ENCODE measurements at places on chromosomes 5 and 9.

- DNase-seq: no peak
Observed at GRCh38 chr9:93226819-93227218, 42.9 kb downstream of the WNK2 start.

DNA sequence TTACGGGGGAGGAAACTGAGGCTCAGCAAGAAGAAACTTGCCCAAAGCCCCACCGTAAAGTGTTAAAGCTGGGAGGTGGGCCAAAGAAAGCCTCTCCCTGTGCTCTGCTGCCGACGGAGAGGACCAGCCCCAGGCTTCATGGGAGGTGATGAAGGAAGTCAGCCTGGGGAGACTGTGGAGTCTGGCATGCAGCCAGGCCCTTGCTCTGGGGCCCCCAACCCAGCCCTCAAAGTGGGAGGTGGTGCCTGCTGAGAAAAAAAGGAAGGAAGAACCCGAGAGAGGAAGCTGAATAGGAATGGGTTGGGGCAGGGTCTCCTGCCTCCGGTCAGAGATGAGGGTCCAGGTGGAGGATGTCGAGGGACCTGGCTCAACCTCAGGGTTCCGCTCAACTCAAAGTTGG, 3.8 kb downstream of the RNF44 start:
- no peak for DNase-seq

- DNase-seq: no peak
Observed at GRCh38 chr5:173950829-173951228, 38.1 kb upstream of the C5orf47 start.

- DNase-seq: no peak
Observed at GRCh38 chr9:135002336-135002735, 84.6 kb upstream of the FCN1 start.

GRCh38 chr9:16871336-16872151, 1.1 kb upstream of the BNC2 start:
- peak; percentile 58 for DNase-seq

DNA sequence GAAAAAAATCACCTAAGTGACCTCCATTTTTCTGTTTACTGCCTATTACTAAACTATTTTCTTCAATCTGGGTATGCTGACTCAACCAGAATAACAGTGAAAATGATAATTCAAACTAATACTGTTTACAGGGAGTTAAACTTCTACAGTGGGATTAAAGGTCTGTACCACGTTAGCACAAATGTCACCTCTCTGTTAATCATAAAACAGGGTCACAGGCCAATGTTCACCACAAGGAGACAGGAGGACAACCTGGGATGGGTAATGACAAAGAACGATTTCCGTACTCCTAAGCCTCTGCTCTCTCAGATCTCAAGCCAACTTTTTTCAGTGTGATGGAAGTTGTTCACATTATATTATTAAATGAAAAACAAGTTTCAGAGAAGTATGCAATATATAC, 2.3 kb downstream of the ALDOB start:
- DNase-seq: no peak

- no peak for DNase-seq
Observed at GRCh38 chr5:128857076-128857677, 108.1 kb upstream of the SLC27A6 start.

GRCh38 chr5:95738072-95738471, 6.9 kb downstream of the RHOBTB3 start:
- no peak for DNase-seq

DNA sequence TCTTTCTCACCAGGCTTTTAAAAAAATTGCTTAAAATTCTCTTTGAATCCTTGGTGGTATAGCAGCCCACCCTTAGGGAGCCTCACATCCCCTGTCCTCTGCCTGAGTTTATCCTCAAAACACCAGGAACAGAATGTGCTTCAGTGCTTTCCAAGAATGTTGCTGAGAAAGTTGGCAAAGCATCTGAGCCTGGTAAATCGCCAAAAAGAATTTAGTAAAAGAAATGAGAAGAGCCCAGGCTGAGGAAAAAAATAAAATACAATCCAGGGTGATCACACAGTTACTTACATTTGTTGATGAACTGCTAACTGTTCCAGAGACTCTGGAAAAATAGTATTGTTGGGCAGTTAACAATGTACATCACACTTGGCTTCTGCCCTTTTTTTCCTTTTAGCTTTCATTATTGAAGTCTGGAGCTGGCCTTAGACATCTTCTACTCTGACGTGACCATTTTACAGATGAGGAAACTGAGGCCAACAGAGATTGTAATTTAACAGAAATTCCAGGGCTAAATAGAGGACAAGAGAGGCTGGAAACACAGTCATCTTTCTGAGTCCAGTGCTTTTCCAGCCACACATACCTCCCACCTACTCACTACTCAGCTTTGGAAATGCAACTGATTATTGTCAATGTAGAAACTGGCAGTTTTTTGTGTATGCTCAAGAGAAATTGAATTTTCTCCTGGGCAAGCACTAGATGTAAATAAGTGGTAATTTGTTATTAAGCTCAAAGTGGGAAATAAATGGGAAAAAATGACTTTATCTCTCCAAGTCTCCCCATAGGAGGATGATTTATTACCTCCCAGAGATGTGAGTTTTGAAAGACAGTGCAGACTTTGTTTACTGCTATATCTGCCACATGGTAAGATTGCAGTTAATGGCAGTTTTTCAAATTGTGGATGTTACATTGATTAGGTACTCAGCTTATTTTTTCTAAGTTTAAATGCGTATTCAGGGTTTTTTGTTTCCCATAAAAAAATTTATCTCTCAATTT, 86.7 kb upstream of the ALDH1A1 start:
- DNase-seq: no peak

- no peak for DNase-seq
Observed at GRCh38 chr5:122097391-122097790, 19.3 kb upstream of the LOX start.

DNA sequence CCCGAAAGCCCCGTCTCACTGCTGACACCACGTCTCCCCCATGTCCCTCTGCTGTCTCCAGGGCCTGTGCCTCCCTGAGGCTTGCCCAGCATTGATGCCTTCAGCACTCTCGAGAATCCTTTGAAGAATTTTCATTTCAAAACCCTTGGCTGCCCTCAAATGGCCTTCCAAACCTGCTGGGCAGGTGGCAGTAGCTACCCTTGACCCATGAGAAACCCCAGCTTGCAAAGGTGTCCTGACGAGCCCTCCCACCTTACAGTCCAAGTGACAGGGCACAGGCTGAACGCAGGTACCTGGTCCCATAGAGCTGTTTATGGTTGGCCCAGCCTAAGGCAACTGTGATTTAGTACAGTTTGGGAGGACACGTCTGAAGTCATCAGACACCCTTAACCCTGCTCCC, 97.2 kb upstream of the SPIN1 start:
- DNase-seq: no peak

- no peak for DNase-seq
Observed at GRCh38 chr5:179231309-179231708, 114.0 kb downstream of the ADAMTS2 start.

GRCh38 chr9:37639841-37640240, 10.9 kb upstream of the FRMPD1 start:
- DNase-seq: no peak

DNA sequence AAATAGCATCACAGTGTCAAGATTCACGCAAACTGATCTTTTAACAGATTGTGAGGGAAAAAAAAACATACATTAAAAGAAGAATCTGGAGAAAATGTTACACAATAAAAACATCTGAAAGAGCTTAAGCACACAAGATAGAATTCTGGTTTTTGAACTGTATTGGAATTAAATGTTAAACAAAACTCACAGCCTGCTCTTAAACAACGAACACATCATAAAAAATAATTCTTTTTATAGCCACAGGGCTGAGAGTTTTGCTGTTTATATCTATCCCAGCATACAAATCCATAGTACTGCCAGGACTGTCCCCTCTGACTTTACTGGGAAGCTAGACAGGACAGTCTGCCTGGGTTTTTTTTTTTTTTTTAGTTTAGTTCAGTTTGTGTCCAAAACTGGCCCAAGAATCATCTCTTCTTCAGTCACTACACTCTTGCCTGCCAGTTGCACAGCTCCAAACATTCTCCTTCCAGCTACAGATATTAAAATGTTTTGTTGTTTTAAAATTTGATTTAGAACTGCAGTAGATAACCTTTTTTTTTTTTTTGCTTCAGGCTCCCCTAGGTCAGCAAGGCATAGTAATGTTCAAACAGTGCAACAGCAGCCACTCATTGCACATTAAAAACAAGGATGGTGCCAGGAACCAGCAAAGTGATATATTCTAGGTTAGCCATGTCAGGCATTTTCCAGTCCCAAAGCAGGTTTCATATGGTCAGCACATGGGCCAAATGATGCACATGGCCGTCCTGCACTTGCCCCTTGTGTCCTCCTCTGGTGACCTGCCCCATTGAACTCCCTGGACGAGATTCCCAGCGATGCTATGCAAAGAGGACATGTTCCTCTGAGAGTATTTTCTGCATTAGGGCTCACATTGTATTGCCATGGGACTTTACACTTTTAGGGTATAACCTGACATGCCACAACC, 173.6 kb downstream of the ARL15 start:
- no peak for DNase-seq

DNA sequence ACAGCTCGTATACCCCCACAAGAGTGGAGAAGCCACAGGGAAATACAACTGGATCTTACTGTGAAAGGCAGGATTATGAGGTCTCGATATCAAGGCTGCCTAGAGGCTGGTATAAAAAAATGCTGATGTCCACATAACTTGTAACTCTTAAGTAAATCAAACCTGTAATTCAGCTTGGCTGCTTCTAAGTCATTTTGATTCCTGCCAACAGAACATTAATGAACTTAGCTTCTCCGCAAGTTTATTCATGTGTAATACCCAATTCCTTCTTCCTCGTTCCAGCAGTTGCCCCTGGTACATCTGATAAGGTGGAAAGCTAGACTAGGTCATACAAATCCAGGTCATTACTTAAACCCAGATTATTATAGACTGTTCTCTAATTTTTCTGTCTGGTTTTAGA, 16.4 kb upstream of the SMIM15 start:
- no peak for DNase-seq

GRCh38 chr5:113450462-113450861, 15.7 kb upstream of the TSSK1B start:
- no peak for DNase-seq

DNA sequence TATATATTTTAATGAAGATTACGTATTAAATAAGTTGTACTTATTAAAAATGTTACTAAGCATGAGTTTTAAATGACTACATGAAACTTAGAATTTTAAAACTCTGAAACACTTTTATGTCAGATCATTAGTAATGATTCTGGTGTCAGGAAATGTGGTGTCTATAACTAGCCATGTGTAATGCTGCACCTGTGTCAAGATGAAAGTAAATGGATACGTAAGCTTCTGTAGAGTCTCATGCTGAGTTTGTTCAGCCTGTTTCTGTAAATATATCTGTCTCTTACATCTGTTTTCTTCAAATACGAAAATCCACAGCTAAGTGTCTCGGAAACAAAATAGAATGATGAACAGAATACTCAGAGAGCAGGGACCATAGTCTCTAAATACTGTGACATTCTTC, 278.0 kb upstream of the SMC2 start:
- DNase-seq: no peak

GRCh38 chr5:128216285-128216684, 132.7 kb downstream of the SLC12A2 start:
- DNase-seq: no peak

GRCh38 chr5:58048954-58049353, 410.9 kb downstream of the PLK2 start:
- no peak for DNase-seq

- DNase-seq: no peak
Observed at GRCh38 chr9:126857261-126857960, 3.0 kb upstream of the ZBTB34 start.
